ENCODE measurements at places on chromosomes 2 and 18.

DNA sequence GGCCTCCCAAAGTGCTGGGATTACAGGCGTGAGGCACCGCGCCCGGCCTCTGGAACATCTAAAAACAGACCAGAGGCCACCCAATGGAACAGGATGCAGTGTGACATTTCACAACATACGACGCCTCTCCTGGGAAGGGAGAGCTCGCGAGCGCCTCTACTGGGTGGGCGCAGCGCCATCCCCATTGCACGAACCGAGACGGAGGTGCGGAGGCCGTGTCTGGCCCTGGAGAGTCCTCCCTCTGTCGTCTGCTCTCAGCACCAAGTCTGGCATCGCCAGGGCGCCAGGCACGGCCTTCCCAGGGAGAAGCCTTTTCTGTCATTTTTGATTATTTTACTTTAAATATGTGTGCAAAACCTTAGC lies 9.4 kb upstream of the GBX2 start:
- DNase-seq: no peak

- no peak for DNase-seq
Measured at GRCh38 chr2:12959935-12960334, 243.2 kb downstream of the TRIB2 start.

- DNase-seq: no peak
Measured at GRCh38 chr2:99504844-99505584, 15.2 kb upstream of the REV1 start.

GRCh38 chr18:58338961-58339592 lies 289.8 kb downstream of the ALPK2 start:
- DNase-seq: no peak

DNA sequence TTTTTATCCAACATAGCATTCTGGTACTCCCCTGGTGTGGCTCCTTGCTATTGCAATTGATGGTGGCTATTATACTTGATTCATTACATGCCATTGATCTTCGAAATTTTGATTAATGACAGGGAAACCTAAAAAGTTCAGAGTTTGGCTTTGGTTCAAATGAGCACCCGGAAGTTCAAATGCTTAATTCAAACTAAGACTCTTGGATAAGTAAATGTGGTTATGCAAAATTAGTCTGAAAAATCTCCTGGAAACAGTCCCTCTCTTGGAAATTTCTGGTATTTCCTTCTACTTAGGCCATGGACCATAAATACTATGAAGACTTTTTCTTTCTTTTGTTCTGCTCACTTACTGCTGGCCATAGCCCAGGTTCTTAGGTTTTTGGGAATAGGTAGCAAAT lies 65.3 kb upstream of the SMIM21 start:
- DNase-seq: no peak

GRCh38 chr18:5197032-5197434 lies at the start of gene AKAIN1:
Gene AKAIN1 (minus strand): TSS chr18:5197257. CDS start chr18:5197053, 204 bp downstream.
- no peak for DNase-seq

DNA sequence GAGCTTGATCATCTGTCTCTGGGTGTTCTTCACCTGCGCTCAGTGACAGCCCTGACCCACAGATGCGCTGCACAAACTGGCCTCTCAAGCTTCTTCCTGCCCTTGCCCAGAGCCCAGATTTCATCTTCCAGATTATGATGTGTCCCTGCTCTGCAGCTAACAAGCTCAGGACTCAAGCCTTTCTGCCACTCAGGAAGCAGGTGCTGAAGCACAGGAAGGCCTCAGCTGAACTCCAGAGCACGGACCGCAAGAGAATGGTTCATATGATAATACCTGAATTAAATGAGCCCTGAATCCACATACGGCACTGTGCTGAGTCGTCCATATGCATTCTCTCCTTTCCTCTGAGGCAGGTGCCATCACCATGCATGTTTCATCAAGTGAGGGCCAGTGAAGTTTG lies 3.8 kb downstream of the CD207 start:
- DNase-seq: no peak

GRCh38 chr2:17538844-17539554 lies 1.5 kb upstream of the VSNL1 start:
- DNase-seq: no peak
